ENCODE measurements at places on chromosomes 5 and 9.

GRCh38 chr9:94725293-94725692, 1.2 kb upstream of the AOPEP start:
- DNase-seq: no peak

- no peak for DNase-seq
Observed at GRCh38 chr9:127303830-127304229, 39.3 kb downstream of the GARNL3 start.

DNA sequence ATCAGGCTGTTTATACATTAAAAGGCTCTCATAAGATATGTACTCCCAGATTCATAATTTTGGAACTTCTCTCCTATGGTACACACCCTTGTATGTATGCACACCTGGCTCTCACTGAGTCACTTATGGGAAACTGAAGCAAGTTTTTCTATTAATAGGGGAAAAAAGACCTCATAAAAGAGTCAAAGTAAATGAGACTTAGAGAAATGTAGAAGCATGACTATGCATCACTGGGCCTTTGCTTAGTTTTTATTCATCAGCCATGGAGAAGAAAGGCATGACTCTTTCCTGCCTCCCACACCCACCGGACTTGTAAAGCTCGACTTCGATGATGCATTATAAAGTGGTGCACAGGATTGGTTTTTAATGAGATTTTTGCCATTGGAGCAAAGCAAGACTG, 28.2 kb downstream of the MTAP start:
- no peak for DNase-seq

GRCh38 chr9:14608540-14608939, 84.7 kb downstream of the ZDHHC21 start:
- DNase-seq: no peak

GRCh38 chr5:6910950-6911349, 197.7 kb downstream of the TENT4A start:
- DNase-seq: no peak

- DNase-seq: no peak
Observed at GRCh38 chr5:158727136-158727535, 372.6 kb downstream of the EBF1 start.

GRCh38 chr5:131630208-131630962, 4.6 kb downstream of the RAPGEF6 start:
- DNase-seq: no peak

- no peak for DNase-seq
Observed at GRCh38 chr9:137035507-137035834, 3.6 kb upstream of the FUT7 start.

GRCh38 chr5:38650946-38651345, 94.5 kb upstream of the LIFR start:
- DNase-seq: no peak

- DNase-seq: no peak
Observed at GRCh38 chr5:88718736-88719135, 164.2 kb downstream of the MEF2C start.

- no peak for DNase-seq
Observed at GRCh38 chr9:94802793-94803192, 76.3 kb downstream of the AOPEP start.

DNA sequence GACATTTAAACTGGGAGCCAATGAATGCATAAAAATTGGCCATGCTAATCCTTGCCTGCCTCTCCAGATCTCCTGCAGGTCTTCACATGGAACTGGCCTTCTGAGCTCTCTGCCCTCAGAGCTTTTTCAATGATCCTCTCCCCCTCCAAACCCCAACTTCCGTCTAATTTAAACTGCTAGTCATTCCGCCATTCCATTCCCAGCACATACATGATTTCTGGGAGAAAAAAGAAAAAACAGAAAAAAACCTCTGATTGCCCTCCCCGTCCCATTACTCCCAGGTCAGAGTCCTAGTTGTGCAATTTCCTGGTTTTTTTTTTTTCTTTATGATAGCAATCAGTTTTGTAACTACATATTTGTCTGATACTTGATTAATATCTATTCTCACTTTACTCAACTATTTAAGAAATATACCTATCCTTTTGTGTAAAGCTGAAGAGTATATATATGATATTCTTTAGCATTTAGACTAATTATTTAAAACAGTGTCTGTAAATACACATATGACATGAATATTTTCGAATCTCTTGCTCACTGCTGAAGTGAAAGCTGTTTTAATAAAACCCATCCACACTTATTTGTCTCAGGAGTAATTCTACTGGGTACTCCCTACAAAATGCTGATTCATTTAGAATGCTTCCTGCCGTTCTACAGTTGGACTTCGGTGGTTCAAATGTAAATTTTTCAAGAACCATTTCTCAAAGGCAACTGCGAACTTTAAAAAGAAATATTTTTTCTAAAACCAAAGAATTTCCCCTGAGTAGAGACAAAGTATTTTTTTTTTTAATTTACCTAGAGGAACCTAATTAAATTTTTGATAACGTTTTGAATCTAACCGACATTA, 1.6 kb downstream of the HINT1 start:
- no peak for DNase-seq

DNA sequence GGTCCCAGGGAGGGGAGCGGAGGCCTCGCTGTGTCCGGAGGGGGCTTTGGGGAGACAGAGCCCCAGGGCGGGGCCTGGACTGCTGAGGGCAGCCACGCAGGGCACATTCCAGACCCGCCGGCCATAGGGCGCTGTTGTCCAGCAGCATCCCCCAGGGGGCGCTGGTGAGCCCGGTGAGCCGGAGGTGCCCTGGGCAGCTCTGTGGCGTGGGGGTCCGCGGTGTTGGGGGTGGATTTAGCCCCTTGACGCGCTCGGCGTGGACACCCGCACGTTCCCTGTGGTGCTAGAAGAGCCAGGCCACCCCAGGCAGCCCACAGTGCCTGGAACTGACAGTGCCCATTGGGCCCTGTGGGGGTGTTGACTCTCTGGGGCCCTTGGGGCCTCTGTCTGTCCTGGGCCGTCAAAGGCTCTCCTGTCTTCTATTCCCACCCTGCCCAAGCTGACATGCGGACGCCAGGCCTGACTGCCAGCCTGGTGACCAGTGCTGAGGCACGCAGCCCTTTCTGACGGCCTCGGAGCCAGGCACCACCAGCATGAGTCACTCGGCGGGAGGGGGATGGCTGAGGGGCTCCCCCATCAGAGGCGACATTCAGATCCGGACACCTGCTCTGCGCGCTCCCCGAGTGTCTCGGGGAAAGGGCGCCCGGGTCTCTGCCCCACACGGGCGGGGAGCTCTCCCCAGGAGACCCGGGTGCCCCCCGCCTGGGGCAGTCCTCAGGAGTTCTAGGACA, 23.9 kb downstream of the TPPP start:
- no peak for DNase-seq

GRCh38 chr5:160923936-160924710, 72.1 kb upstream of the ATP10B start:
- no peak for DNase-seq

GRCh38 chr9:133545494-133546286, 11.2 kb downstream of the ADAMTSL2 start:
- no peak for DNase-seq

GRCh38 chr9:93730217-93730616, 153.8 kb downstream of the PHF2 start:
- no peak for DNase-seq

- DNase-seq: no peak
Observed at GRCh38 chr5:13866792-13867191, 77.7 kb downstream of the DNAH5 start.

DNA sequence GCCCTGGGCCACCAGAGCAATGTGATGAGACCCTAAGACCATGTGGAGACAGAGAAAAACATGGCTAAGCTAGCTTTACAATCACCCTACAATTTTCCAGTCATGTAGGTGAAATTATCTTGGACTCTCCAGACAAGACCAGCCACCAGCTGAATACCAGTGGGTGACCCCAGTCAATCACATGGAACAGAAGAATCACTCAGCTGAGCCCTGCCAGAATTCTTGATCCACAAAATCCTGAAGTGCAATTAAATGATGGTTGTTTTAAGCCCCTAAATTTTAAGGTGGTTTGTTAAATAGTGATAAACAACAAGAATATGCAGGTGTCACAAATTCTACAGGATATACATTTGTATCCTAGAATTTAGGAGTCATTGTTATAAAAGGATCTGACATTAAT, 69.5 kb upstream of the SMIM15 start:
- no peak for DNase-seq

- DNase-seq: no peak
Observed at GRCh38 chr5:61052882-61053281, 107.9 kb downstream of the NDUFAF2 start.

GRCh38 chr5:82355053-82355452, 76.9 kb upstream of the RPS23 start:
- no peak for DNase-seq

GRCh38 chr9:33476503-33476902, 2.8 kb upstream of the NOL6 start:
- no peak for DNase-seq

DNA sequence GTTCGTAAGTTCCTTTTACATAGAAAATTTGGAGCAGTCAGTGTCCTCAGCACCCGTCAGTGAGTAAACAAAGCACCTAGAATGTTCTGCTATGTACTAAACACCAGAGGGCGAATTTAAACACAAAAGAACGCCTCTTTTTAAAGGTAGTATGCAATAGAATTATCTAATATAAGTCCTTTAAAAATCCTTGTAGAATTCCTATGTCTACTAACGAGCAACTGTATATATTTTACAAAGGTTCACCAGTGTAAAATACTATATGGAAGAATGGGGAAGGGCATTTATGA, 499 bp upstream of the TMEM232 start:
- peak; percentile 58 for DNase-seq

DNA sequence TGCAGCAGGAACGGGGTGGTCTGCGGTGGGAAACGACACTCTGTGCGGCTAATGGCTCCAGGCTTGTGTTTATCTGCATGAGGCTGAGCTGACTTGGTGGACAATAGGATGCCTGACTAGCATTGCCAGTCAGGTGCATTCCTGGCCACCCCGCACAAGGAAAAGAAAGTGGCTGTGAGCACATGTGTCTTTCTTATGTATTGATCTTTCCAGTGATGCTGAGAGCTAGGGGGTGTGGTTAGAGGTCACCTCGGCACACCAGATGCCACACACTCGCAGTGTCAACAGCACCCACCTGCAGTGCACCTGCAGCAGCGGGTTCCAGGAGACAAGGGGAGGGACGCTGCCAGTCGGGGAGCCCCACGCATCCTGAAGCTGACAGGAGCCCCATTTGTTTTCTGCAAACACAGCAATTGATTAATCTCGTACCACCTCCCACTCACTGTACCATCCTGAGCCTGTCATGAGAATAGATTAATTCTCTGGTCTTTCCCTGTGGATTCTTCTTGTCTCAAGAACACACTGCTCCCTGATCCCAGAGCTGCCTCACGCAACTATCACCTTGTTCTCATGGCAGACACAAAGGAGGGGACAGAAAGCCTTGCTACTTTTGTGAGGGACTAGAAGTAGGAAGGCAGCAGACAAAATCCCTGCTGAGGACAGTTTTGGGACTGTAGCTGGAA, 251.7 kb upstream of the WWC1 start:
- DNase-seq: no peak

DNA sequence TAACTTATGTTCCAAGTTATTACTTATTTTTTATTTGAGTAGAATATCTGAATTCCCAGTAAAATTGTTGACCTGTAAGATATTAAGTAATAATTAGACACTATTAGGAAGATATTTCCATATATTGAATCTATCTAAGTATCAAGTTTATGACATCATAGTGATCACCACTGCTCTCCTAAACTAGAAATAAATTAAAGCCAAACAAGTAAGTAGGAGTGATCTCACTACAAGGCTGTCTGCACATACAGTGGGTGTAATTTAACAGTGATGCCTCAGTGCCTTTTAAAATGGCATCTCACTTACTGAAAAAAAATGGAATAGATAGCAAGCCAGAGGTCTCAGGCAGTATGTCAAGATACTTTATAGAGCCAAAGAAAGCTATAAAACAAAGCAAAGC, 789.6 kb downstream of the KCTD16 start:
- DNase-seq: no peak

DNA sequence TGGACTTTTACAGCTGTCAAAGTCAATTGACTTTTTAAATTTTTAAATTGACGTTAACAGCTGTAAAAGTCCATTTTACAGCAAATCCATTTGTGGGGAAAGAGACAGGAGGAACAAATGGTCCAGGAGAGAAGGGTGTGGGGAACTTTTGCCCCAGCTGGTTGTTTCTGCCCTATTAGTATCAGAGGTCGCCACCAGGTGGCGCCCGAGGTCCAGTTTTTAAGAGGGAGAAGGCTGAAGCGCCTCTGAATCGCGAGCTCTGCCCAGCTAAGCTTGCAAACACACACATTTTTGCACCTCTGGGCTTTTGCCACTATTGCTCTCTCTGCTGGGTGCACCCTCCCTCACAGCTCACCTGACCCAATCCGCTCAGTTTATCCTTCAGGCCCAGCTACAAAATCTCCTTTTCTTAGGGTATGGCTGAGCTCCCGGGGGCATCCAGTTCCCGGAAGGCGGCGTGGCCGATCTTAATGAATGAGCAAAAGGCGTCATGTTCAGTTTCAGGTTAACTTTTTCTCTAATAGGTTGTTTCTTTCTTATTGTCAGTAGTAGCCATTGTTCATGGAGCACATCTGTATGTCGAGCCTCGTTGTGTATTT, 6.3 kb upstream of the TTLL11 start:
- peak; percentile 68 for DNase-seq

DNA sequence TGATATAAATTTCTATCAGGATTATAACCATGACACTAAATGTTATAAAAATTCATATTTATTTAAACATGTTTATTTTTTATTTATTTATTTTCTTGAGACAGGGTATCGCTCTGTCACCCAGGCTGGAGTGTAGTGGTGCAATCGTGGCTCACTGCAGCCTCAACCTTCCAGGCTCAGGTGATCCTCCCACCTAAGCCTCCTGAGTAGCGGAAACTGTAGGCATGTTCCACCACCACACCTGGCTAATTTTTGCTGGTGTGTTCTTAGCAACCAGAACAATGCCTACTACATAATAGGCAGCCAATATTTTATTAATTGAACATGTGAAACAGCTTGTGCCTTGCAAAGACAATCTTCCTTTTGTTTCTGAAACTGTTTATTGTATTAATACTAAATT, 6.5 kb upstream of the PTBP3 start:
- DNase-seq: no peak

DNA sequence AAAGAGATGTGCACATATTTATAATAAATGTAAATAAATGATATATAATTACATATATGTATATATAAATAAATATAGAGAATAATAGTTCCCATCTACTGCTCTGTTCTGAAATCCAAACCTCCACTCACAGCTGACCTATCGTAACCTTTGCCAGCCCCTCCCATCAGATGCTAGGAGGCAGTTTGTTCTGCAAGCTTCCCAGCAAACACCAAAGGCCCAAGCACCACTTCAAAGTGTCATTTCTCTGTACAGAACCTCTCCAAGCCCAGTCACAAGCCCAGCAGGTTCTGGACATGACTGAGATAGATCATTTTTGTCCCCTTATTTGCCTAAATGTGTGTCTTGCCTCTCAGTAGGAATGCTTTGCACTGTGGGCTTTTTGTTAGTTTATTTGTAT, 62.4 kb downstream of the MFAP3 start:
- no peak for DNase-seq
